ENCODE measurements at places on chromosomes 12 and 14.

- no peaks in the 10 kb centered on the region for H3K4me1 ChIP-seq
- no peak overlapping the region for H3K27ac ChIP-seq
- no peak overlapping the region for H3K4me3 ChIP-seq
- peak; percentile 61 for DNase-seq
Observed at GRCh38 chr12:126483145-126484068, 1418.2 kb downstream of the AACS start.

DNA sequence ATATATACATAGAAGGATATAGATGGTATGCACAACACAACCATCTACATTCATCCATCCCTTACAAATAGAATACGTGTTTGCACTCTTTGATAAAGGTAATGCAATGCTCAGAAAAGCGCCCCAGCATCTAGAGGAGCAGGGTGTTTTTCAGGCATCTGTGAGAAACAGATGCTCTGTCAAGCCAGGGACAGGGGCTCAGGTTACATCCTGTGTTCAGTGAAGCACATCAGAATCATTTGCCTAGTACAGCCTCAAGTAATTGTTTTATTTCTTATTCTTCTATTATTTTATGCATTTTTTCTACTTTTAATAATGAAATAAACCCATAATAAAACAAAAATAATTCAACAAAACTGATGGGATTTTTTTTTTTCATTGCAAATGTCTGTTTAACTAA lies 50.5 kb upstream of the HIF1A start:
- H3K27ac ChIP-seq, result no peak overlapping the region
- no peaks in the 10 kb centered on the region for H3K36me3 ChIP-seq
- H3K4me1 ChIP-seq, result no peaks in the 10 kb centered on the region
- no peaks in the 10 kb centered on the region for H3K27me3 ChIP-seq
- DNase-seq, result peak; percentile 46
- H3K4me3 ChIP-seq, result no peak overlapping the region

- H3K27me3 ChIP-seq, result no peaks in the 10 kb centered on the region
- peaks cover 13% of the 10 kb centered on the region for H3K4me1 ChIP-seq
- H3K27ac ChIP-seq, result no peak overlapping the region
- peak; percentile 31 for DNase-seq
- no peaks in the 10 kb centered on the region for H3K36me3 ChIP-seq
Observed at GRCh38 chr12:19971361-19972280, 396.7 kb upstream of the PDE3A start.

GRCh38 chr12:57049890-57050289 lies at the start of gene MYO1A:
MYO1A (minus strand) TSS chr12:57050129; CDS start chr12:57048323, 1,806 bp downstream.
- H3K27me3 ChIP-seq, result peaks cover 2% of the 10 kb centered on the region
- peaks cover 16% of the 10 kb centered on the region for H3K4me1 ChIP-seq
- no peak within 1 kb of the TSS for H3K27ac ChIP-seq
- H3K4me3 ChIP-seq, result no peak within 1 kb of the TSS
- no peaks in the 10 kb centered on the region for H3K36me3 ChIP-seq
- DNase-seq, result no peak

GRCh38 chr12:13208533-13209435 lies 12.3 kb downstream of the EMP1 start:
- H3K27me3 ChIP-seq, result no peaks in the 10 kb centered on the region
- peaks cover 35% of the 10 kb centered on the region for H3K4me1 ChIP-seq
- H3K27ac ChIP-seq, result peak overlapping the region; percentile 69
- DNase-seq, result peak; percentile 47
- H3K4me3 ChIP-seq, result no peak overlapping the region
- H3K36me3 ChIP-seq, result peaks cover 16% of the 10 kb centered on the region

GRCh38 chr12:119949145-119949544 lies 39.9 kb upstream of the BICDL1 start:
- H3K4me3 ChIP-seq, result no peak overlapping the region
- no peaks in the 10 kb centered on the region for H3K27me3 ChIP-seq
- H3K27ac ChIP-seq, result no peak overlapping the region
- H3K4me1 ChIP-seq, result no peaks in the 10 kb centered on the region
- no peak for DNase-seq
- H3K36me3 ChIP-seq, result no peaks in the 10 kb centered on the region

DNA sequence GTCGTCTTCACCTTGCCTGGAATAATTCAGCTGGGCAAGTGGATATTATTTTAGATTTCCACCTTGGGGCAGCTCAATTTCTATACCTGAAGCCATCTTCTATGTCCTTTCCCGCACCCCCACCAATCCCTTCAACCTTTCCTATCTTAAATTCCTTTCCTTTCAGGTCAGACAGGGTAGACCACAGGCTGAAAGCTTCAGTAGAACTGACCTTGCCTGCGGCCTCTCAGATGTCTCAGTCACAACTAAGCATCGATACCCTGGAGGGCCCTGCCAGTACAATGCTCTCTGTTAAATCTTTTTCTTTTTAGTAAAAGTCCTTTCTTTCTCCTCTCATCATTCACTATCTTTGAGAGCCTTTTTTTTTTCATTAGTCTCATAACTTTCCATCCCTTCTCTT lies 38.9 kb downstream of the SLC2A14 start:
- no peaks in the 10 kb centered on the region for H3K4me1 ChIP-seq
- no peaks in the 10 kb centered on the region for H3K36me3 ChIP-seq
- H3K4me3 ChIP-seq, result no peak overlapping the region

DNA sequence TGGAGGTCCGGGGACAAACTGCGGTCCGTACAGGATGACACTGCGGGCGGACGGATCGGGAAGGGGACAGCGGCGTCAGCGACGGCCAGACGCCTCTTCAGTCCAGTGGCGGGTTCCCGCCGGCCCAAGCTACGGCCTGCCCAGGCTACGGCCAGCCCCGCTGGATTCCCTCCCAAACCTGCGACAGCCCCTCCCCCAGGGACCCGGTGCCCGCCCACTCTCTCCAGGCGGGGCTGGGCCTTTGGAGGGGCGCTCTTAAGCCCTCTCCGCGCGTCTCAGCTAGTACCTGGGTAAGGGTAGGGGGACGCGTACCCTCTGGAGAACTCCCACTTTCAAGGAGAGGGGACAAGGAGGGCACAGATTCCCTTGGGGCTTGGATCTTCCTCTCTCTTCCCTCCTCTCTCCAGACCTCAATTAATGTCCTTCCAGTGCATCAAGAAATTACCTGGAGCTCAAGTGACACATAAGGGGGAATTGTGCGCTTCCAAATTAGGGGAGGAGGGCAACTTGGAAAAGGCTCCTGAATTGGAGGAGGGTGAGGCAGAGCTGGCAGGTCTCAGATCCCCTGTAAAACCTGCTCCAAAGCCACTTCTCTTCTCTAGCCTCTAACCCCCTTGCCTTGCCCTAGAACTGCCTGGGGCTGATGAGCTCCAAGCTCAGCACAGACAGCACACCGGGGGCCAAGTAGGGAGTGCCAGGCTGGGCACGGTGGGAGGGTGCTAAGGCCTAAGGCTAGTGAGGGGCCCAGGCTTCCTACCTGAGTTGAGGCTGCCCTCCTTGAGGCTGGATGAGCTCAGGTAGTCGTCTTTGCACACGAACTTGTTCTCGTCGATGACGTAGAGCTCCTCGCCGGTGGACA lies 3.1 kb downstream of the LHX5 start:
- H3K36me3 ChIP-seq, result no peaks in the 10 kb centered on the region
- H3K4me3 ChIP-seq, result no peak overlapping the region
- DNase-seq, result no peak
- H3K4me1 ChIP-seq, result peaks cover 15% of the 10 kb centered on the region
- peaks cover 100% of the 10 kb centered on the region for H3K27me3 ChIP-seq
- H3K27ac ChIP-seq, result no peak overlapping the region

- peak; percentile 4 for DNase-seq
- H3K27me3 ChIP-seq, result no peaks in the 10 kb centered on the region
- H3K4me3 ChIP-seq, result no peak overlapping the region
- H3K27ac ChIP-seq, result no peak overlapping the region
- no peaks in the 10 kb centered on the region for H3K4me1 ChIP-seq
Observed at GRCh38 chr12:129423041-129423580, 480.7 kb downstream of the TMEM132D start.

DNA sequence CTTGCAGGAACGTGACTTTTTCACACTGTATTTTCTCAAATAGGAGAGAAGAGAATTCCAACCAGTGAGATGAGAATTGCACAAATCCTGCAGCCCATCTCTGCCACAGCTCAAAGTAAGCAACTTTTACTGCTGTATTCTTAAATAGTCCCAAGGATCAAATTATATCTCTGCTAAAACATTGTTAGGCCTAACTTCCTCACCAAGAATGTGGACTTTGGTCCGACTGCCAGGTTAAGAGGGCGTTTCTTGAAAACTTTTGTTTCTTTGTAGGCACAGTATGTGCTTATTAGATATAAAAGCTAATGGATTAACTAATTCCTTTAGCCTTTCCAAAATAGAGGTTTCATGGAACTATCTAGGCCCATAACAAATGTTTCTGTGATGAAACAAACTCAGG lies 61.4 kb upstream of the IFNG-AS1 start:
- H3K36me3 ChIP-seq, result no peaks in the 10 kb centered on the region
- H3K4me3 ChIP-seq, result no peak overlapping the region
- H3K27ac ChIP-seq, result no peak overlapping the region
- H3K4me1 ChIP-seq, result peaks cover 9% of the 10 kb centered on the region

- H3K27me3 ChIP-seq, result no peaks in the 10 kb centered on the region
- no peak overlapping the region for H3K27ac ChIP-seq
- no peaks in the 10 kb centered on the region for H3K4me1 ChIP-seq
- H3K36me3 ChIP-seq, result peaks cover 5% of the 10 kb centered on the region
- no peak for DNase-seq
Observed at GRCh38 chr14:59283361-59283760, 94.9 kb downstream of the DAAM1 start.

GRCh38 chr12:130677957-130678558 lies 38.0 kb downstream of the RIMBP2 start:
- H3K4me3 ChIP-seq, result no peak overlapping the region
- H3K4me1 ChIP-seq, result no peaks in the 10 kb centered on the region
- H3K27ac ChIP-seq, result no peak overlapping the region
- DNase-seq, result no peak

DNA sequence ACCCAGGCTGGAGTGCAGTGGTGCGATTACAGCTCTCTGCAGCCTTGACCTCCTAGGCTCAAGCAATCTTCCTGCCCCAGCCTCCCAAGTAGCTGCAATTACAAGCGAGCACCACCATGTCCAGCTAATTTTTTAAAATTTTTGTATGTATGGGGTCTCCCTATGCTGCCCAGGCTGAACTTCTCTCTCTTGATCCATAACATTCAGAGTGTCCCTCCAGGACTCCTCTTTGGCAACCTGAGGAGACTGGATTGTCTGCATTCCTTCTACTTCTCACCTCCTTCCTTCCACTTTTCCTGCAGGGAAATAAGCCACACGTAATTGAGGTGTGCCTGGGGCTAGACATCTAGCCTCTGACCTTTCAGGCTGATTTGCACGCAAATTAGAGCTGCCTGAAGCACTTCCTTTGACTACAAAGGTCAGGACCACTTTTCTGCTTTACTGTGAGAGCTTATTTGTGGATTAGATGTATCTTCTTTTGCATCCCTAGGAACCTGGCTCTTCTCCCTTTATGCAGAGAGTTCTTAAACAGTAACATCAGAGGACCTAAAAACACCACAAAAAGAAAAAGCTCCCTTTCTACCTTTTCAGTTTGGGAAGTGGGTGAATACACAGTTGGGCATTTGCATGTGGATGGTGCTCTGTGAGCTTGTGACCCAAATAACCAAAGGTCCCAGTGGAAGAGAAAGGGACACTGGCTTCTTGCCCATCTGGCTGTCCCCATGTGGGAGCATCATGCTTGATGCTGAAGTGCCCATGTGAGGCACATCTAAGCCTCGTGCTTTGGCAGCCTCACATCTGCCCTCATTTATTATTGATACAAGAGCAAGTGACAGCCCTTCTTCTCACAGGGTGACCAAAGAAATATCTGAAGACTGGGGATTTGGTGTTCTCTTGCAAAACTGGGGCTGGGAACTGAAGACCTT lies 33.5 kb downstream of the PYGL start:
- DNase-seq, result no peak
- H3K36me3 ChIP-seq, result peaks cover 25% of the 10 kb centered on the region
- no peaks in the 10 kb centered on the region for H3K27me3 ChIP-seq
- no peak overlapping the region for H3K27ac ChIP-seq

DNA sequence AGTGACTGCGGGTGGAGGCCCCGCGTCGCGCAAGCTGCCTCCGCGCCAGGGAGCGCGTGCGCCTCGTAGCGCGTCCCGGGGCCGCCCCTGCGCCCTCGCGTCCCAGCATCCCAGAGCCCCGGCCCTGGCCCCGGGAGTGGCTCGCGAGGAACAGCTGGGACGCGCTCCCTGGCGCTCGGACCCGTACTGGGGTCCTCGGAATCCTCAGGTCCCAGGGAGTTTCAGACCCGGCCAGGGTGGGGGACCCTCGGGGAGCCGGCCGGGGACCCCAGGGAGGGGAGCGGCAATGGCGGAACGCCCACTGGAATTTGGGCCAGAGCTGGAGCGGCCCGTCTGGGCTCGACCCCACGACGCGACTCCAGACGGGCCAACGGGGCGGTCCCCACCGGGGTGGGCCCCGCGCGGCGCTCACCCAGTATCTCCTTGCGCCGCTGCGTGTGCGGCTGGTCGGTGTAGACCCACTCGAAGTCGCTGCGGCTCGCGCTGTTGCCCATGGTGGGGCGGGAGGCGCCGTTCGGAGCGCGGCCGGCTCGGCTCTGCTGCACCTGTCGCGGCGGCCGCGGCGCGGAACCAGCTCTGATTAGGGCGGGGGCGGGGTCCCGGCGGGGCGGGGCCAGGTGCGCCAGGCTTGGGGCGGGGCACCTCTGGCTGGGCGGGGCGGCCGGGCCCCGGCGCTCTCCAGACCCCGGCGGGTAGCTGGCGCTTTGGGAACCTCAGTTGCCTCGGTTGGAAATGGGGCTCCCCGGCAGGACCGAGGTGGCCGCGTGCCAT lies at the start of gene DEGS2:
TSS of gene DEGS2 (minus strand) at position 552 of the 771 bp plus-strand sequence. CDS start at position 494, 58 bp downstream.
- H3K4me3 ChIP-seq, result peak within 1 kb of the TSS; percentile 22
- no peak within 1 kb of the TSS for H3K27ac ChIP-seq
- H3K4me1 ChIP-seq, result peaks cover 18% of the 10 kb centered on the region
- H3K27me3 ChIP-seq, result peaks cover 47% of the 10 kb centered on the region

DNA sequence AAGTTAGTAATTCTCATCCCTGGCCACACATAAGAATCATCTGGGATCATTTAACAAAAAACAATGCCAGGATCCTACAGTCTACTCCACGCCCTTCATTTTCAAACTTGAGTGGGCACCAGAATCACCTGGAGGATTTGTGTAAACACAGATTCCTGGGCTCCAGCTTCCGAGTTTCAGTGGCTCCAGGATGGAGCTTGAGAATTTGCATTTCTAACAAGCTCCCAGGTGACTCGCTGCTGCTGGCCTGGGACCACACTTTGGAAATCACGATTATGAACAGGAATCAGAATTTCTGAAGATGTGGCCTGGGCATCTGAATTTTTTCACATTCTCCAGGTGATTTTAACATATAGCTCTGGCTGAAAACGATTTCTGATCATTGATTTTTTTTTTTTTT lies 234.8 kb downstream of the CACNA1C start:
- H3K36me3 ChIP-seq, result no peaks in the 10 kb centered on the region
- H3K27ac ChIP-seq, result peak overlapping the region; percentile 7
- no peak overlapping the region for H3K4me3 ChIP-seq
- peaks cover 17% of the 10 kb centered on the region for H3K27me3 ChIP-seq
- peaks cover 45% of the 10 kb centered on the region for H3K4me1 ChIP-seq

DNA sequence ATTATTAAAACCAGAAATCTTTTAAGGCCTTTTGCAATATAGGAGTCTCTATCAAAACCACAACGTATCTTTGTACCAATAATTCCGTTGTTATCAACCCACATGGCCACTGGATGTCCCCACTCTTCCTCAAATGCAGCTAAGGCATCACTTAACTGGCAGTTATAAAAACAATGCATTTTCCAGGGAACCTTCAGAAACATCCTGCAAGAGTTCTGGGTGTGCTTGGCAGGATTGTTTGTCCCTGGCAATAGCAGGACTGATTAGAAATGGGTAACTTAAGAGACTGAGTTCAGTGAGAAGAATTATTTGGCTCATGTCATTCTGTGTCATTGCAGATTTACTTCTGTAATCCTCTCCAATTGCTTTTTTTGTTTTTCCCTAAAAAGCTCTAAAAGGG lies 112.0 kb downstream of the SLC15A5 start:
- DNase-seq, result peak; percentile 87
- H3K27me3 ChIP-seq, result no peaks in the 10 kb centered on the region
- H3K27ac ChIP-seq, result no peak overlapping the region

All from muscle of leg (tissue), 16 donors.